ENCODE measurements at places on chromosomes 6 and 20. TPM values are rescaled to one million over a fixed set of nuclear protein-coding genes. Genes with fewer than 3 reads are reported as not detected.

Gene GID8
- 12.1 TPM for polyA plus RNA-seq

Gene HDAC2
- polyA plus RNA-seq: 68.6 TPM

Gene CRISP3
- polyA plus RNA-seq: not detected

Gene FILIP1
- polyA plus RNA-seq: not detected

Gene SLC2A10
- not detected for polyA plus RNA-seq

Gene ENPP1
- 0.34 TPM for polyA plus RNA-seq

Gene ELMO2
- polyA plus RNA-seq: 29.1 TPM

Gene SLC22A7
- polyA plus RNA-seq: not detected

Gene ALDH5A1
- polyA plus RNA-seq: 16.0 TPM

Gene RBM38
- 39.2 TPM for polyA plus RNA-seq

Gene SEMG1
- not detected for polyA plus RNA-seq

Gene LPIN3
- not detected for polyA plus RNA-seq

Gene KIF13A
- polyA plus RNA-seq: 1.4 TPM

Gene NKAPL
- 0.18 TPM for polyA plus RNA-seq

Gene BCAS4
- 118 TPM for polyA plus RNA-seq

Gene GINS1
- 1.2 TPM for polyA plus RNA-seq
